DMS79 (cell line): ENCODE measurements at places on chromosomes 13 and 19.

GRCh38 chr19:33688171-33688992 is 66.6 kb downstream of the CHST8 start:
- no peak for DNase-seq

- no peak for DNase-seq
These were observed 68.0 kb upstream of the GPR183 start for GRCh38 chr13:99374994-99375737.

GRCh38 chr13:108195861-108196260 is 19.5 kb downstream of the LIG4 start:
- no peak for DNase-seq

DNA sequence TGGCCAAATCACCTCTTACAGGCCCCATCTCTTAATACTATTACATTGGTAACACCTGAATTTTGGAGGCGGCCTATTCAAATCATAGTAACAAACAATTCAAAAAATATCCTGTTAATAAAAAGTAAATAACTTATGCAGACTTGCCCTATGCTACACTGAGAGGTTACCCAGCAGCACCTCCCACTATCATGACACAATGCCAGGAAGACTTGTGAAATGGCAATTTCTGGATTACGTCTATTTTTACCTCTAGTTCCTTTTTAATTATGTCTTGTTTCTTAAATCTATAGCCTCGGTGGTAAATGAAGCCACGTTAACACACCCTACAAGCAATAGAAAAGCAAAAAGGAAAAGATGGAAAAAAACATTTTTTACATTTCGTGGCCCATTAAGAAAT is 6.2 kb upstream of the DZIP1 start:
- no peak for DNase-seq

- DNase-seq: no peak
These were observed 84.7 kb upstream of the GPR183 start for GRCh38 chr13:99391781-99392469.

DNA sequence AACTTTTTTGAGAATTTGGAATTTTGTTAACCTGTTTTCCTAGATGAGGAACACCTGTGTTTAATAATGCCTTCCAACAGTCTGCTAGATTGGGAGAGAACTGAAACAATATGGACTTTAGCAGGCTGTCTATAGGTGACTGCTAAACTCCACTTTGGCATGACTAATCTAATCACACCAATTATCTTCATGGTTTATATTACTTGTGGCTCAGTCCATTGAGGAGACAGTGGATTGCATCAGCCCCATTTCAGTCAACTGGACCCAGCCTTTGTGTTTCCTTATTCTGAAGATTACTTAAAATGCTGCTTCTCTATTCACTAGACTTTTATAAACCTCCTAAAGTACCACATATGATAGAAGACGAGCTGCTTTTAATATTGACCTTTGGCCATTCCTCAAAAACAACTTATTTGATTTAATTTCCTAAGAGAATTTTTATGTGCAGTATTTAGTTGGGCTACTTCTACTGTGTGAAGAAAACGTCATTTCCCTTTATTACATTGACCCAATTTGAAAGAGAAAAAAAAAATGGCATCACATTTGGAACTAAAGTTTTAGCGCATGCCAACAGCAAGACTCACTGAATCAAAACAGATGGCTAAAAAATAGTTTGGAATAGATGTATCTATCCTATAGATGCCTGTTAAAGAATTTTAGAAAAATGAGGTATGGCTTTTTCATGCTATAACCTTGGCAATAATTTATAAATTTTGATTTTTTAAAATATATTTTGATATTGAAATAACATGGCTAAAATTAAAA is 295.8 kb downstream of the NDFIP2 start:
- DNase-seq: no peak

- no peak for DNase-seq
These were observed 41.1 kb upstream of the MAP3K10 start for GRCh38 chr19:40150170-40150569.

DNA sequence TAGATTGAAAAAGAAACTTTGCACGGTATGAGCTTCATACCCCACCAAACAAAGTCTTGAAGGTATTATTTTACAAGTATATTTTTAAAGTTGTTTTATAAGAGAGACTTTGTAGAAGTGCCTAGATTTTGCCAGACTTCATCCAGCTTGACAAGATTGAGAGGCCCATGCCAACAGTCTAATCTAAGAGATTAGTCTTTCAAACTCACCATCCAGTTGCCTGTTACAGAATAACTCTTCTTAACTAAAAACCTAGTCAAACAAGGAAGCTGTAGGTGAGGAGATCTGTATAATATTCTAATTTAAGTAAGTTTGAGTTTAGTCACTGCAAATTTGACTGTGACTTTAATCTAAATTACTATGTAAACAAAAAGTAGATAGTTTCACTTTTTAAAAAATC is 41.9 kb upstream of the RAP2A start:
- no peak for DNase-seq

DNA sequence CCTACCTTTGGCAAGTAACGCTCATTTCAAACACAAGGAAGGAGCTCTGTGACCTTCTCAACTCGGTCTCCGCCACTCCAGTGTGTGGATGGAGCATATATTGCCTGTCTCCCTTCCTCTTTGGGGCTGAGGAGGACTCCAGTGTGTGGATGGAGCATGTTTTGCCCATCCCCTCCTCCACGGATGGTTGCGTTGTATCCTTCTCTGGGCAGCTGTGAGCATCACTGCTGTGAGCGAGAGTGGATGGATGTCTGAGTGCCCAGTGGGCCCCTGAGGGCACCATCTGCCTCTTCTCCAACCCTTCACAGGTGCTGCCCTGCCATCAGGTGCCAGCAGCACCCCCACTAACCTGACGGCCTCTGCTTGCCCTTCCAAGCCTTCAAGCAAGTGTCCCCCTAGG is 186.2 kb downstream of the TEX29 start:
- DNase-seq: no peak
